Suppressor macrophage treated with lipopolysaccharide for 1 hour (primary cell): ENCODE measurements at places on chromosomes 7 and 10.

DNA sequence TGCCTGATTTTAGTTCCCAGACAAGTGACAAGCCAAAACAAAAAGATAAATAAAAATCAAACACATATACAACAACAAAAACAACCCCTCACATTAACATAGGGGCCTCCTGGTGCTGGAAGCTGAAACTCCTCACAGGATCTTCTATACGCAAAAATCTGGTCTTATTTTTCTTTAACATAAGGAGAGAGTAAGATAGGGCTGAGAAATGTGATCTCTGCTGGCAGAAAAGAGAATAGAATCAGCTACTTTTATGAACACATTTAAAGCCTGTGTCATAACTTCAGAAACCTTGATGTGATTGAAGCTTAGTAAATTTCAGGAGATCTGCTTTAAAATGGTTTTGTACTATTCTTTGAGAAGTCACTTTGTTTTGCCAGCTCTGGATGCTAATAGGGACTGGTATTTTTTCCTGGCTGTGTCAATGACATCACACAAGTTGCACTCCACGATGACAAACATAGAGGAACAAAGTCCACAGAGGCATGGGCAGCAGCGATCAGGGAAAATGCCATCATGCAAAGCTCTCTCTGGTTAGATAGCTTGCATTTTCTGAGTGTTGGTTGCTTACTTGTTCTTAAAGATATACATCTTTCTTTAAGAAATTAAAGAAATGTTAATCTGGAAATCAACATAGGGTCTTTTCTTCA lies 176.6 kb upstream of the SP4 start:
- DNase-seq: no peak

DNA sequence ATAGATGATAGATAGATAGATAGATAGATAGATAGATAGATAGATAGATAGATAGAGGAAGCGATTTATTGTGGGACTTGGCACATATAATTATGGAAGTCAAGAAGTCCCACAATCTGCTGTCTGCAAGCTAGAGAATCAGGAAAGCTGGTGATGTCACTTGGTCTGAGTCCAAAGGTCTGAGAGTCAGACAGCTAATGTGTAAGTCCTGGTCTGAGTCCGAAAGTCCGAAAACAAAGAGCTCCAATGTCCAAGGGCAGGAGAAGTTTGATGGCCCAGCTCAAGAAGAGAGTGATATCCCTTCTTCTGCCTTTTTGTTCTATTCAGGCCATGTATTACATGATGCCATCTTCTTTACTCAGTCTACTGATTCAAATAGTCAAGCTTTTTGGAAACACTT lies 53.8 kb upstream of the TCF7L2 start:
- no peak for DNase-seq

DNA sequence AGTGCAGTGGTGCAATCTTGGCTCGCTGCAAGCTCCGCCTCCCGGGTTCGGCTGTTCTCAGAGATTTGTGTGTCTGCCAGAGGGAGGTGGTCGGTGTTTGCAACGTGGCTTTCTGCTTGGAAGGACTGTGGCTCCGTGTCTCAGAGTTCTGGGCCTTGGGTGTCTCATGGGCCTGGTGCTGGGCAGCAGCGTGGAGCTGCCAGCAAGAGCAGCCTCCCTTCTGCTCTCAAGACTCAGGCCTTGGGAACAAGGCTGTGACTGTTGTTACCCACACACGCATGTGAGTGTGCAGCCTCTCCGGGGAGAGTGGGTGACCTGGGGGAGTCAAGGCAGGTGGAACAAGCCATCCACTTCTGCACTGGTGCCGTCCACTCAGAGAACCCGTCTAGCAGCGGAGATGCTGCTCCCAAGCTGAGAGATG lies 52.0 kb downstream of the VIPR2 start:
- DNase-seq: no peak

GRCh38 chr10:47033541-47034270 lies 122.5 kb downstream of the PTPN20 start:
- DNase-seq: no peak

GRCh38 chr10:19809481-19809880 lies 6.8 kb upstream of the PLXDC2 start:
- DNase-seq: no peak

GRCh38 chr7:47638679-47639315 lies 56.9 kb upstream of the TNS3 start:
- no peak for DNase-seq

- peak; percentile 83 for DNase-seq
Measured at GRCh38 chr7:116809636-116810266, 52.6 kb upstream of the CAPZA2 start.
